ENCODE measurements at places on chromosomes 7 and 10.

GRCh38 chr10:132879408-132880127 is 62.8 kb downstream of the CFAP46 start:
- DNase-seq: no peak

DNA sequence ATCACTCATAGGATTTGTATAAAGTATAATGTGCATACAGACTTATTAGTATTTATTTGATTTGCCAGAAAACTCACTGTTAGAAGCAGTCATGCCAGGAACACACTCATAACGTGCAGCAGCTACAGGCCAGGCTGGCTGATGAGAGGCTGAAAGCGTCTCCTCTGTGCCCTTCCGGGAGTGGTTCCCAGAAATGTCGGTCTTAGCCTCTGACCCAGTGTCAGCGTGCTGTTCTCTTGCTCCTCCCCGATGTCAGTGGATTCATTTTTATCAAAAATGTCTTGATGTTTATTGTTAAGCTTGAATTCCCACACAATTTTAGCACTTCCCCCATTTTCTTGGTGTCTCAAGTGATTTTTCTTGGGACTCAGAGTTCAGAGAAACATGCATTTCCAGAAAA is 33.3 kb upstream of the GARS1 start:
- no peak for DNase-seq

DNA sequence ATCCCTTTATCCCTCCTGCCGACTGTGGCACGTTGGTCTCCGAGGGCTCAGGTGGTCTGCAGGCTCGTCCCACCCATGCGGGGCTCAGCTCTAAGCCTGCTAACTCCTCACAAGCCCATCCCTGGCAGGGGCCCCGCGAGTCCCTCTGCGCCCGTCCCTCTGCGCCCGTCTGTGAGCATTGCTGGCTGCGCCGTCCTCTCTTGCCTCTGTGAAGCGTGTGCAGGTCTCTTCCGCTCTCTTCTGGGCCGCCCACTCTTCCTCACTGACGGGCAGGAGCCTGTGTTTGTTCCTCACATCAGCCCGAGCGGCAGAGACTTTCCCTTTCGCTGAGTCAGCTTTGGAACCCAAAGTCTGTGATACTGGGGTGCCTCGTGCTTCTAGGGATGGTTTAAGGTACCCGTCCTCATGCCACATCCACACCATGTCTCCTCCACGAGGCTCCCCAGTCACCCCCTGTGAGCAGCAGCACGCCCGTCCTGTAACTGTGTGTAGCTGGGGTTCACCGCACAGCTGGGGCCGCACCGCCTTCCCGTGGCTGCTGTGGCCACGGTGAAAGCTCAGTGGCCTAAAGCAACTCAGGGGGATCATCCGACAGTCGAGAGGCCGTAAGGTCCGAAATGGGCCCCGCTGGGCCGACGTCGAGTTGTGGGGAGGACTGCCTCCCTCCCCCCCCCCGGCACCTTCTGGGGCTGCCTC is 35.5 kb downstream of the ADGRA1 start:
- no peak for DNase-seq

DNA sequence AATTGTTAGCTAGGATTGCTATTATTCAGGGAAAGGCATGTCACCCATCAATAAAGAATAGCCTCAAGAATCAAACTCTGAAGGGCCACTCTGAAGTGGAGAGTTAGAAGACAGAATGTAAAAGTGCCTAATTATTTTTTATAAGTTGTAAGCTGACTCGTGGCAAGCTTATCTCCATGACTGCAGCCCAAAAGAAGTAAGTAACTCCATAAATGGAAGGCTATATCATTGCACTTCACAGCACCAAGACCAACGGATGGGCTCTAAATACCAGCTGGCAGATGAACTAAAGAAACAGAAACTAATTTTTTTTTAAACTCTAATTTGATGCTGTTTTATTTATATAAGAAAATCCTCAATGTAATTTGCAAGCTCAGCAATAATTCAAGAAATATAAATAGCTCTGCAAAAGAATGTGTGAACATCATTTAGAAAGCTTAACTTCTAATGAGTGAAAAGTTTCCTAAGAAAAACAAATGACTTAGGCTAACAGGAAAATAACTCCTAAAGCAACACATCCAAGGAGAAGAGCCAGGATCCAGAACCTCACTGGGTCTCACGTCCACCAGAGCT is 165.5 kb downstream of the SNX13 start:
- DNase-seq: no peak

DNA sequence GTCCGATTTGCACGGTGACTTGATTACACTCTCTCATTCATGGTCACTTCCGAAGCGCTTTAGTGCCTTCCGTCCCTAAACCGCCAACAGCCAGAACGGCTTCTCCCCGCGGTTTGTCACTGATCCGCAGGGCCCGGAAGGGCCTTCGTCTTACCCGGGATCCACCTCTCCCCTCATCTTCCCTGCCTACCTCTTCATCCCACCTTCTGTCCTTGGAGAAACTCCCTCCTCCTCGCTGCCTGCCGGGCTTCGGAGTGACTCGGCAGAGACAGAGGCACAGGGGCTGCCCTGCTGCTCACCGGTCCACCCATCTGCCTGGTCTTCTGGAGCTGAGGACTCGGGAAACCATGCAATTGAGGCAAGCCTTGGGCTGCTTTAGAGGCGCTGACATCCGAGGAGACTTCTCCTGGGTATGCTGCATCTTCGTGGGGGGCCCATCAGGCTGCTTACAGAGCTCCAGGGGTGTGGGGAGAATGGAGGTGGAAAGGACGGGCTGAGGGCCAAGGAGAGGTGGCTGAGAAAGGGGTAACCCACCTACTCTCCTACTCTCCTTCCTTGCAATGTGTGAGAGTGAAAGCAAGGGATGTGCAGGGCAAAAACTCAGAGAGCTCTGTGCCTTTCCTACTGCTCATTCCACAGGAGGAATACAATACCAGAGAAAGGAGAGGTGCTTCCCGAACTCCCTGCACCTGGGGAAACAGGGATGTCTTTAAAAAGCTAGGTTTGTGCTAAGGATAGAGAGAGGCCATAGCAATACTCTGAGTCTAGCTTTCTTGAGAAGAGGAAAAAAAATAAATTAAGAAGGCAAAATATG is 1.0 kb upstream of the HOXA11 start:
- DNase-seq: no peak

- no peak for DNase-seq
These were observed 602.8 kb downstream of the KCNMA1 start for GRCh38 chr10:77034795-77035194.

DNA sequence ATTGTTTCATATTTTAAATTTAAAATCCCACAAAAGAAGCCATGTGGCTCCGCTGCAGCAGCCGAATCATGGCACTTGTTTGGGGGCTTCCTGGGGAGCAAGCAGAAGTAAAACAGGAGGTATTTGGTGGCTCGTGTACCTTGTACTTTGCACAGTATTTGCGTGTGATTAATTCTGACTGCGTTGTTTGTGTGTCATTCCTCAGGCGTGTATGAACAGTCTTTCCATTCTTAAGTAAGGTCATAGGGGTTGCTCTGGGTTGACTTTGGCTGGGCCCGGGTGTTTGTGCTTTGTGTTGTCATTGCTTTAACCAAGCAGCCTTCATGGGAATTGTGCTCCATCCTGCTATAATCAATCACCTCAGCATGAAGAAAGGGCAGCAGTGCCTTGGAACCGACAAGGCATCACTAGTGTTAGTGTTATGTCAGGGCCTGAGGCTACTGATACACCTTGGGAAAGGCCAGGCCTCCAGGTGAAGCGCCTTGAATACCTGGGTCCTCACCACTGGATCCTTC is 182.4 kb downstream of the ARHGAP21 start:
- no peak for DNase-seq

DNA sequence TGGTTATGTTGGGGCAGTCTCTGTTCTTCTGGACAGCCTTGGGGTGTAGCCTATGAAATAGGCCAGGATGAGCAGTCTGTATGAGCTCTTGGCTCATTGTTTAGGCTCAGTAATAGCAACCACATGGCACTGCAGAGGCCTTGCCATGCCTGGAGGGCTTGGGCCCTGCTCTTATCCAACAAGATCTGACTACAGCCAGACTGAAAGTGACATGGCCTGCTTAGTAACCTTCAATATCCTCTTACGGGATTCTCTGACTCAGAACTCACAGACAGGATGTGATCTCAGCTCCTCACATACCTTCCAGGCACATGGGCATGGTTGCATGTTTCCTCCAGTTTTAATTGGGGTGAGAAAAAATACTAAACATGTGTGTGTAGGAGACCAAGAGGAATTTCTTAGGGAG is 289.3 kb downstream of the PTEN start:
- no peak for DNase-seq

DNA sequence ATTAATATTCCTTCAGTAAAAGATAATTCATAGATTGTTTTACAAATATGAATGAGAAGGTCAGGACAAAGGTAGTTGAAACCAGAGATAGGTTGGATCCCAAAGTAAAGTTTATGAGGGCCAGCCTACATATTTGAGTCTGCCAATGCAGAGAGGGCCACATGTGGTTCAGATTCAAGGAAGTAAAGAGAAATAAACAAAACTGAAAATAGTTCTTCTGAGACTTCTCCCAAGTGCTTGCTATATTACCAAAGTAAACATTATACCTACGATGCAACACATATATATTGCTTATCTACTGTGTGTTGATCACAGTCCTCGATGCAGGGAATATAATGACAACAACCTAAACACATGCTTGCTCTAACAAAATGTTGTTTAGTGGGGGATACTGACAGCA is 109.8 kb downstream of the MALRD1 start:
- DNase-seq: no peak

- no peak for DNase-seq
These were observed 1.1 kb upstream of the RABGEF1 start for GRCh38 chr7:66739477-66739876.

GRCh38 chr10:102185811-102186527 is 33.8 kb downstream of the NOLC1 start:
- DNase-seq: no peak

- DNase-seq: peak; percentile 94
These were observed 42.2 kb upstream of the HSPB1 start for GRCh38 chr7:76260171-76260703.

DNA sequence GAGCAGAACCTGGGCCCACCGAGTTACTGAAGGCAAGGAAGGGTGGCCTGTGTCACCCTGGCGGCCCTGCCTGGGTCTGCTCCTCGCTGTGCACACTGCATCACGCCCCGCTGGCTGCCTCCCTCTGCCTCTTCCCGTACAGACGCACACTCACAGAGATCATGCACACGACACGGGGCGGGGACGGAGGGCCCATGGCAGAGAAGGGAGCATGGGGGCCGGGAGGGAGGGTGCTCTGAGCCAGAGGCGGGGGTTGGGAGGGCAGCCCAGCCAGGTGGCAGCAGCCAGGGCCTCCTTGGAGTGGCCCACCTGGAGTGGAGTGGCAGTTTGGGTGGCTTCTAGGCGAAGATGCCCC is 16.6 kb downstream of the BUD23 start:
- no peak for DNase-seq

DNA sequence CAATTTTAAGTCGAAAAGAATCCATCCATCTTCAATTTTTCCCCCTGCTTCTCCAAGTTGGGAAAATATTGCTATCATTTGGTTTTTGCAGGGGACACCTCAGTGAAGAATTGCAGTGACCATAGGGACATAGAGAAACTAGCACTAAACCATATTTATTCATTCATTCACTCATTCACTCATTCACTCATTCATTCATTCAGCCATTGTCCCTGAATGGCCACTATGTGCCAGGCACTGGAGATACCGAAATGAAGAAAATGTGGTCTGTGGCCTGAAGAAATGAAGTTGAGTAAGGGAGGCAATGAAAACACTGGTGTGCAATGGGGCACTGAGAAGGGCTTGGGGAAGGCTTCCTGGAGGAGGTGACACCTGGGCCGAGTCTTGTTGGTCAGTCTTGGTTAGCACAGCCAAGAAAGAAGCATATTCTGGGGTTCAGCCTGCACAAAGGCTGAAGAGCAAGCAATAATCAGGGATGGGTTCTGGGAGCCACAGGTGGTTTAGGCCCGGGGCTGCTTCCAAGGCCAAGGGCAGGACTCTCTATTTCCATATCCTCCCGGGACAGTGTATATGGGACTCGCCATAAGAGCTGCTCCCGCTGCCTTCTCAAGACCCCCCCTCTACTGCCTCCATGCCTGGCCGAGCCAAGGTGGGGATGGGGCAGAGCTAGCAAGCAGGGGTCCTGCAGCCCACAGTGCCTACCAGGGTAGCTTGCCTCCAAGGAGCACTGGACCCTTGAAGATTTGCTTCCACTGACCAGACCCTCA is 25.5 kb upstream of the C10orf105 start:
- no peak for DNase-seq

- no peak for DNase-seq
These were observed 466.5 kb upstream of the NRP1 start for GRCh38 chr10:33800986-33801385.

- DNase-seq: peak; percentile 53
These were observed 83.1 kb downstream of the SH3PXD2A start for GRCh38 chr10:103772096-103772845.

DNA sequence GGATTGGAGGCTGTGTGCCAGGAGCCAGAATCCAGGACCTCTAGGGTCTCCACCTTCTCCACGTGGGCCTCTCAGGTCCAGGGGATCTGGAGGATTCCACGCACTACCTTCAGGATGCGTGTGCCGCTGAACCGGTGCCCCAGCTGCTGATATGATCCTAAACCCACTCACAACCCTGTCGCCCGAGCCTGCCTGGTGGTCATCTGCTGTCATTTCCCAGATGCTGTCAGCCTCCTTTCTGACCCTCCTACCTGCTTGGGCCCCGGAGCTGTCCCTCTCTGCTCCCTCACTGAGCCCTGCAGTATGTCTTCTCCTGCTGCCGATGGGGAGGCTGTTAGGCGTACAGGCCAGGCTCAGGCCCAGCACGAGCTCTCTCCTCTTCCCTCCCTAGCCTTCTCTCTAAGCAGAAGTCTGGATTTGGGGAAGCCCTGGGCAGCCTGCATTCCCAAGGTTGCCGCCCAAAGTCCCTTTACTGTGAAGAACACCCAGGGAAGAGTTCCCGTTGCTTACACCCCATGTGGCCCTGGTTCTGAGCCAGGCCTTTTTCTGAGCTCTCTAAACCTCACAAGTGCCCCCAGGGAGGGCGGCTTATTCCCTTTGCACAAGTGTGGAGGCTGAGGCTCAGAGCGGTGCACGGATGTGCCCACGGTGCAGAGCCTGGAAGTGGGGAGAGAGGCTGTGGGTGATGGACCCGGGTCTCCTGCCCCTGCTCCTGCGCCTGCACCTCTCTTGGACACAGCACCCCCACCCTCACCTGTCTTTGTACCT is 30.8 kb upstream of the ZNF488 start:
- DNase-seq: no peak

GRCh38 chr10:65367706-65368105 is 1558.1 kb upstream of the LRRTM3 start:
- no peak for DNase-seq

GRCh38 chr7:43646603-43647338 is 63.9 kb downstream of the STK17A start:
- DNase-seq: no peak

- DNase-seq: no peak
These were observed 2.1 kb upstream of the CREM start for GRCh38 chr10:35124540-35124939.

GRCh38 chr10:75540357-75540966 is 109.0 kb downstream of the LRMDA start:
- no peak for DNase-seq

DNA sequence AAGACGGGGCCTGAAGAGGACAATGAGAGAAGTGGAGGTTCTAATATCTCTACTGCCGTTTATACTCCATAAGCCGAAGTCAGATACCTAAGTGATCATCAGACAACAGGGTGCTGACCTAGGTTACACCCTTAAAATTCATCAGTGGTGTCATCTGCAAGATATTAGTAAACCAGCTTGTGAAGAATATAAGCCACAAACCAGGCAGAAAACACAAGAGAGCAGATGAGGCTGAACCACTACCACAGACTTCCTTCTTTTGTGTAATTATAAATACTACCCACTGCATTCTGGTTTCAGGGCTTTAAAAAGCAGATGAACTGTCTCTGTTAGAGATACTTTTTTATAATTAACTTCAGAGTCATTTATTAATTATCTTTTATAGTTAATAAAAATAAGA is 69.0 kb upstream of the LRRC17 start:
- DNase-seq: no peak

Data from NCI-H1436 (cell line).